Endothelial cell of umbilical vein (primary cell): ENCODE measurements at places on chromosomes 12 and 14.

- no peak overlapping the region for H3K4me3 ChIP-seq
- H3K36me3 ChIP-seq: no peaks in the 10 kb centered on the region
- H3K4me1 ChIP-seq: no peaks in the 10 kb centered on the region
- H3K27me3 ChIP-seq: no peaks in the 10 kb centered on the region
- no peak for DNase-seq
Observed at GRCh38 chr14:58865514-58866281, 227.9 kb downstream of the DACT1 start.

GRCh38 chr14:50083467-50084337 lies 32.7 kb downstream of the VCPKMT start:
- no peak overlapping the region for H3K4me3 ChIP-seq
- no peaks in the 10 kb centered on the region for H3K4me1 ChIP-seq
- H3K36me3 ChIP-seq: no peaks in the 10 kb centered on the region
- DNase-seq: no peak
- no peak overlapping the region for H3K27ac ChIP-seq

GRCh38 chr12:94263011-94263811 lies 114.8 kb downstream of the PLXNC1 start:
- peaks cover 7% of the 10 kb centered on the region for H3K27me3 ChIP-seq
- DNase-seq: no peak
- H3K4me3 ChIP-seq: no peak overlapping the region
- no peaks in the 10 kb centered on the region for H3K36me3 ChIP-seq
- no peaks in the 10 kb centered on the region for H3K4me1 ChIP-seq

DNA sequence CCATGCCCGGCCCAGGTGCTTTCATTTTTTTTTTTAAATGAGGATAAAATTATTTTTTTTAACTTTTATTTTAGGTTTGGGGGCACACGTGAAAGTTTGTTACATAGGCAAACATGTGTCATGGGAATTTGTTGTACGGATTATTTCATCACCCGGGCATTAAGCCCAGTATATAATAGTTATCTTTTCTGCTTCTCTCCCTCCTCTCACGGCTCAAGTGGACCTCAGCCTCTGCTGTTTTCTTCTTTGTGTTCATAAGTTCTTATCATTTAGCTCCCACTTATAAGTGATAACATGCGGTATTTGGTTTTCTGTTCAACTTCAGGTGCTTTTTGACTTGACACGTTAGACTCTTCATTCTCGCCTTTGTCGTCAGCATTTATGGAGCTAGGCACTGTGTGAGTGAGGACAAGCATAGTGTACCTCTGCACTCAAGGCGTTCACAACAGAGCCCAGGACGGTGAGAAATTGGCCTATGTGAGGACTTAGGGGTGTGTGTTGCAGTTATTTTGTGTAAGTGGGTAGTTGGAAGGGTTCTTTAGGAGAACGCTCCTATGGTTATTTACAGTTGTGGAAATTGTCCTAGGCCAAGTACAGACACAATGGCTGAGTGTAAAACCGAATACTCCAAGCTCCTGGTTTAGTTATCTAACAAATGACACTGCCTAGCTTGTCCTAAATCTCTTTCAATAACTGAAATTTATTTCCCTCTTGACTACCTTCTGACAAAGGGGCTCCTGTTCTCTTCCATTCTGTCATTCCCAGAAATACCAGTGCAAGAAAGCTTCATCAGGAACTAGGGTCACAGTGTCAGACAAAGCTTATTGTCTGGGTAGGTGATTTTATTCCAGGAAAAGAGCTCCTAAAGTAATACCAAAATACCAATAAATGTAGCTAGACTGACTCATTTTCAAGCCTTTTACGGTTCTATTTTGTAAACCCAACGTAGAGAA lies 200.5 kb upstream of the PRICKLE1 start:
- no peaks in the 10 kb centered on the region for H3K27me3 ChIP-seq
- H3K4me1 ChIP-seq: peaks cover 34% of the 10 kb centered on the region
- peak overlapping the region; percentile 75 for H3K27ac ChIP-seq
- no peaks in the 10 kb centered on the region for H3K36me3 ChIP-seq
- peak; percentile 24 for DNase-seq

DNA sequence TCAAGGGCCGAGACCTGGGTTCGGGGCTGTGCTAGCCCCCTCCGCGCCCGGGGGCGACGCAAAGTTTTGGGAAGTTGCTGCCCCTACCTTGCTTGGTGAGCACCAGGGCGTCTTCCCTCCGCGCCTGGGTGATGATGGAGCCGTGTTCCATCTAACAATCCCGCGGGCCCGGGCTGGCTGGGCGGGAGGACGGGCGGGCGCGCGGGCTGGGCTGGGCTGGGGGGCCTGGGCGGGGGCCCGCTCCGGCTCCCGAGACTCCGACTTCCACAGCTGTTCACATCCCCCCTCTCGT lies 298 bp downstream of the CTDSP2 start:
- H3K36me3 ChIP-seq: no peaks in the 10 kb centered on the region
- peaks cover 4% of the 10 kb centered on the region for H3K27me3 ChIP-seq
- peaks cover 27% of the 10 kb centered on the region for H3K4me1 ChIP-seq
- peak overlapping the region; percentile 85 for H3K27ac ChIP-seq

- H3K27ac ChIP-seq: no peak overlapping the region
- no peaks in the 10 kb centered on the region for H3K27me3 ChIP-seq
- H3K4me1 ChIP-seq: peaks cover 5% of the 10 kb centered on the region
- DNase-seq: no peak
- no peak overlapping the region for H3K4me3 ChIP-seq
Observed at GRCh38 chr12:112939761-112940381, 1.6 kb downstream of the OAS3 start.

DNA sequence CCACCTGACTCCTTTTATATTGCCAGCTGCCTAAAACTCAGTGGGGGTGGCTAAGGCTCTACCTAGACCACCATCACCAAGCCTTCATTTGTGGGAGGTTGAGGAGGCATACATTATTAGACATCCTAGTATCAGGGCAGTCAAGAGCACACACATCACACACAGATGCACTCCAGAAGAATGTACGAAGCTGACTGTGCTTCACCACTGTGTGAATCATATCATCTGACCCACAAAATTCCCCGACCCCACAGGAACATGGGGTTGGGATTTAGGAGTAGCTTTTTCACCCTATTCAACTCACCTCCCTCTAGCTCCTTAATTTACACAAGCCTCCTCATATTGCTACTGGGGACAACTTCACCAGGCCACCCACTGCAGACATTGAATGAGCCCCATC lies 64.8 kb upstream of the BDKRB2 start:
- H3K36me3 ChIP-seq: no peaks in the 10 kb centered on the region
- no peak overlapping the region for H3K27ac ChIP-seq
- no peak for DNase-seq
- H3K4me3 ChIP-seq: no peak overlapping the region
- no peaks in the 10 kb centered on the region for H3K27me3 ChIP-seq

- no peaks in the 10 kb centered on the region for H3K36me3 ChIP-seq
- no peak overlapping the region for H3K27ac ChIP-seq
- no peaks in the 10 kb centered on the region for H3K4me1 ChIP-seq
- H3K4me3 ChIP-seq: no peak overlapping the region
Observed at GRCh38 chr12:84661786-84662185, 250.8 kb downstream of the SLC6A15 start.

GRCh38 chr14:99724939-99725773 lies 41.1 kb downstream of the CYP46A1 start:
- no peak for DNase-seq
- H3K4me3 ChIP-seq: no peak overlapping the region
- no peaks in the 10 kb centered on the region for H3K27me3 ChIP-seq
- H3K4me1 ChIP-seq: no peaks in the 10 kb centered on the region
- H3K27ac ChIP-seq: no peak overlapping the region

GRCh38 chr12:28974166-28974565 lies 174.9 kb upstream of the FAR2 start:
- H3K4me1 ChIP-seq: no peaks in the 10 kb centered on the region
- no peak overlapping the region for H3K4me3 ChIP-seq

DNA sequence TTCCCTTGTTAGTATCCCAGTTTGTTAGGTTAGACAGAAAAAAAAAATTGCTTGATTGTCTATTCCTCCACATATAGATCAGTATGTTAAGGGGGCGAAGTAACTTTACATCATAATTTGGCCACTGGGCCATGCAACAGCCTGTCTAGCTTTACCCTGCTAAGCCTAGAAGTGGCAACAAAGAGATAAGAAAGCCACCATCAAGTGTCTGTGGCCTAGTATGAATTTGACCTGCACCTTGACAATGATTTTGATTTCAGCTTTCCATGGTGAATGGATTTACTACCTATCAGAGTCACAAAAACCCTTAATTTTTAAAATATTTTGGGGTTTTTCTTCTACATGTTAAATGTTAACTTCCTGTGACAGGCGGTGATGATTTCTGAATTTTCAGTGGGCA lies 63.9 kb downstream of the LIN52 start:
- H3K27ac ChIP-seq: no peak overlapping the region
- H3K27me3 ChIP-seq: no peaks in the 10 kb centered on the region
- no peaks in the 10 kb centered on the region for H3K4me1 ChIP-seq
- H3K4me3 ChIP-seq: no peak overlapping the region
- no peak for DNase-seq
- H3K36me3 ChIP-seq: no peaks in the 10 kb centered on the region

DNA sequence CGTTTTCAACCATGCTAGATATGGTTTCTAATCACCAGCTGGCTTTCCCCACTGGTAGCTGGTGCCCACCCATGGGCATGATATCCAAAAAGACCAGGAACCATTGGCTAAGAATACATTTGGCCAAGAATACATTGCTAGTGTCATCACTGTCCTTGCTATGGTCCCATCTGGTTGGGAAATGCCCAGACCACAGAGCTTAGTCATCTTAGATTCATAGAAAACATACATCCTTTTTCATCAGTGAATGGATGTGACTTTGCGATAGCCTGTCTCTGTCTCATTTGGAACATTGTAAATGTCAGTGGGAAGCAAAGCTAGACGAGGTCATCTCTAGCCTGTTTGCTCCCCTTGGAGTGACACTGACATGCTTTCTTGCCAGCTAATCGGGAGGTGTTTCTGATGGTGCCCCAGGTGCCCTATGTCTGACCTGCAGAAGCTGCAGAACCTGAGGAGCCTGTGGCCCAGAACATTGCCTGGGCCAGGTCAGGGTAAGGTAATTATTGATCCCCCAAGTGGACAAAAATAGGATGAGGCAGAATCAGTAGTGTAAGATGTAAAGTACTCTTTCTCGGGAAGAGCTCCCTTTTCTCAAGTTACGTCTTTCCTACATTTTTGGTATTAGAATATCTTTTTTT lies 194.8 kb downstream of the SLC41A2 start:
- no peaks in the 10 kb centered on the region for H3K27me3 ChIP-seq
- H3K27ac ChIP-seq: no peak overlapping the region
- DNase-seq: no peak
- peaks cover 5% of the 10 kb centered on the region for H3K36me3 ChIP-seq
- H3K4me1 ChIP-seq: no peaks in the 10 kb centered on the region

DNA sequence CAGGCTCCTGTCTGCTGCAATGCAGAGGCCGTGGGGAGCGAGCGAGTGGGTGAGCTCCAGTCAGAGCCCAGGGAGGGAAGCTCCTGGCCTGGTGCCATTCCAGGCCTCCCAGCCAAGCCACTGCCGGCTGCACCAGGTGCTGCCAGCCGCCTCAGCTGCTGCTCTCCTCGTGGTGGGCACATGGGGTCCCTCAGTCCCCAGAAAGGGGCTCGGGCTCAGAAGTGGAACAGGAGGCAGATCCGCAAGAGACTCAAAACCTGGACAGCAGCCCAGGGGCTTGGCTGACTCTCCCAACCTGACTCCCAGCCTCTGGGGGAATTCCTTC lies 2.4 kb downstream of the ABCB9 start:
- peaks cover 2% of the 10 kb centered on the region for H3K36me3 ChIP-seq
- no peaks in the 10 kb centered on the region for H3K27me3 ChIP-seq
- H3K27ac ChIP-seq: no peak overlapping the region
- no peak overlapping the region for H3K4me3 ChIP-seq
- peaks cover 6% of the 10 kb centered on the region for H3K4me1 ChIP-seq
- DNase-seq: no peak

DNA sequence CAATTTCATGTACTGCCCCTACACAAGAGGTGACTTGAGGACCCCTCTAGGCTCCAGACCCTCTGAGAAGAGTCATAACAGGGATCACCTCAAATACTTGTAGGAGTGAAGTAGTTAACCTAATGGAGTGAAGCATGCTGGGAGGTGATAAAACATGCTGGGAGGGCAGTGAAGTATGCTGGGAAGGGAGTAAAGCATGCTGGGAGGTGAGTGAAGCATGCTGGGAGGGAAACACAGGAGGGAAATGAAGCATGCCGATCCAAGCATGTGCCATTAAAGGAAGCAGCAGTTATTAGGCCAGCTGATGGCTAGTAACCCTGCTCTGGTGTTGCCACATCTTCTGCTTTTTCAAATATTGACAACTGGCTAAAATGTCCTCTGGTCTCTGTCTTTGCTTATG lies 70.7 kb upstream of the TRHDE start:
- no peak for DNase-seq
- H3K27ac ChIP-seq: no peak overlapping the region
- H3K4me3 ChIP-seq: no peak overlapping the region
- H3K27me3 ChIP-seq: no peaks in the 10 kb centered on the region
- H3K36me3 ChIP-seq: no peaks in the 10 kb centered on the region

DNA sequence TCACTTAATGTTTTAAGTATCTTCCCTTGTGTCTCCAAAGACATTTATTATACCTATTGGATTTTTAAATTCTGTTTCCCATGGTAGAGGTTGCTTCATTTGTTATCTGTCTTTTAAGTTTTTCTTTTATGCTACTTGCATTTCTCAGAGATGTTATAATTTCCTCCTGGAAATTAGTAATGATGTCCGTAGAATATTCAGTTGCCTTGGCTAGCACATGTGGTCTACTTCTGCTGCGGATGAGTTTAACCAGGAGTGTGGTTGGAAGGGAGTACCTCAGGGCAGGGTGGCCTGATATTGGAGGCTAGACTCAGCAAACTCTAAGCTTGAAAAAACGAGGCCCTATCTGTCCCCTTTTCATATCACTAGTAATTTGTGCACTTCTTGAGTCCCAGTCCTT lies 8.8 kb upstream of the EVL start:
- no peak overlapping the region for H3K4me3 ChIP-seq
- H3K27ac ChIP-seq: no peak overlapping the region
- H3K27me3 ChIP-seq: no peaks in the 10 kb centered on the region
- DNase-seq: peak; percentile 51
- H3K36me3 ChIP-seq: no peaks in the 10 kb centered on the region
- H3K4me1 ChIP-seq: peaks cover 9% of the 10 kb centered on the region

GRCh38 chr14:73789989-73790581 lies 61.5 kb upstream of the PTGR2 start:
- peaks cover 42% of the 10 kb centered on the region for H3K4me1 ChIP-seq
- no peak overlapping the region for H3K4me3 ChIP-seq
- no peaks in the 10 kb centered on the region for H3K36me3 ChIP-seq
- peak overlapping the region; percentile 93 for H3K27ac ChIP-seq
- no peaks in the 10 kb centered on the region for H3K27me3 ChIP-seq
- peak; percentile 90 for DNase-seq

GRCh38 chr14:96064866-96065265 lies 25.7 kb downstream of the C14orf132 start:
- no peak overlapping the region for H3K27ac ChIP-seq
- H3K4me3 ChIP-seq: no peak overlapping the region
- H3K27me3 ChIP-seq: no peaks in the 10 kb centered on the region

GRCh38 chr14:82872494-82872893 lies 1338.8 kb upstream of the SEL1L start:
- no peaks in the 10 kb centered on the region for H3K4me1 ChIP-seq
- DNase-seq: no peak
- H3K36me3 ChIP-seq: no peaks in the 10 kb centered on the region
- H3K4me3 ChIP-seq: no peak overlapping the region
- H3K27me3 ChIP-seq: no peaks in the 10 kb centered on the region

GRCh38 chr14:67571991-67572323 lies 28.1 kb downstream of the PIGH start:
- no peaks in the 10 kb centered on the region for H3K4me1 ChIP-seq
- no peak for DNase-seq
- H3K36me3 ChIP-seq: no peaks in the 10 kb centered on the region
- H3K27me3 ChIP-seq: no peaks in the 10 kb centered on the region
- no peak overlapping the region for H3K27ac ChIP-seq
- no peak overlapping the region for H3K4me3 ChIP-seq
